Stimulated activated CD4-positive, alpha-beta T cell treated with anti-CD3 and anti-CD28 coated beads, Interleukin-2, amount 100 ng/mL, for 4 hours (primary cell): ENCODE measurements at places on chromosomes 1 and 21.

DNA sequence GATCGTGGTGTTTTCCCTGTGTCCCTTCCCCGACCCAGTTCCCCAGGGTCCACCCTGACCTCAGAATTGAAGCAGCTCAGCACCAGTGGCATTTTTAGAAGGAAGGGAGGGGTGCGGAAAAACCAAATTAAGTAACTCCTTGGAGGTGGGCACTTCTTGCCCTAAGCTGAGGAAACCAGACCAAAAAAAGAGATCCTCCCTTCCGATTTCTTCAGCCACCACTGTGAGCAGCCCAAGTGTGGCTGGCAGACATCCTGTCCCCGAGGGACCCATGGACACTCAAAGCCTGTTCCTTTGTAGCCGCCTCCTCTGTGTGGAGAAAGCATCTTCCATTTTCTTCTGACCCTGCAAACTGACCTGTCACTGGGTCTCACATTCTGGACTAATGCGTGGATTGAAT lies 31.3 kb downstream of the KIRREL1 start:
- DNase-seq = no peak

GRCh38 chr21:46063227-46063626 lies 34.7 kb upstream of the COL6A2 start:
- no peak for DNase-seq

GRCh38 chr1:47184090-47184821 lies 5.6 kb downstream of the PDZK1IP1 start:
- DNase-seq = no peak

- no peak for DNase-seq
Measured at GRCh38 chr1:209778102-209778501, 6.3 kb downstream of the C1orf74 start.

GRCh38 chr1:101453844-101454243 lies 217.0 kb downstream of the S1PR1 start:
- DNase-seq = no peak

DNA sequence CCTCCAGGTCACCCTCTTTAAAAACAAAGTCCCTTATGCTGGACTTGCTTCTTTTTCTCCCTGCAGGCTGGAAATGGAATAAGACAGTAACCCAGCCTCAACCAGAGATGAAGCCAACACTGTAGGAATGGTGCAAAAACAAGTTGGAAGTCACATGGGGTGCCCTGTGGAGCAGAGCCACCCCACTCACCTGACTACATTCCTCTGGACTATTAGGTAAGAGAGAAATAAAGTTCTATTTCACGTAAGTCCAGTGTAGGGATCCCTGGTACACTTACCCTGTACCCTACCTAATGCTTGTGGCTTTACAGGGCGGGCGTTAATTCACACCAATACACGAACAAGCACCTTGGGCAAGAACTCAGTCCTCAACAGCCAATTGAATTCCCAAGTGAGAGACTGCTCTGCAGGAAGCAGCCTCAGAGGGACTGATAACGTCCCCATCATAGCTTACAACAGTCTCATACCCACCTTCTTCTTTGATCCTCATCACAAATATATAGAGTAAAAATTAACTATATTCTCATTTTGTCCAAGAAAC lies 112.5 kb upstream of the FGGY start:
- DNase-seq = no peak

- DNase-seq = no peak
Measured at GRCh38 chr21:46193829-46194373, 9.6 kb upstream of the SPATC1L start.

GRCh38 chr1:48848035-48848434 lies 71.3 kb upstream of the BEND5 start:
- no peak for DNase-seq

- DNase-seq = peak; percentile 42
Measured at GRCh38 chr1:112904071-112904830, 51.7 kb downstream of the SLC16A1 start.

DNA sequence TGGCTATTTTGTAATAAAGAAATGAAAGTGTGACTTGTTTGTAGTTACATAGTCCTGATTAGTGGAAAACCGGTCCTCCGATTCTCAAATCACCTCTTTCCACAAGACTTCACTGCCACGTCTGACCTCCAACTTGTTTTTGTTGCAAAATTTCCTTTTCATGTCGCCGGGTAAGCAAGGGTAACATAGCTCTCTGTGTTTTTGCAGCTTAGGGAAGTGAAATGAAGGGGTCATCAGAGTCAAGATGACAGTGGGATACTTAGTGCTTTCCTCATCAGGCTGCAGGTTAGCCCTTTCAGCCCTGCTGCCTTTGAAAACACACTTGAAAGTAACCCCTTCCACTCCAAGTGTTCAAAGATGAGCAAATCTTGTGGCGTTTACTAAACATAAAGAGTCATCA lies 217.9 kb downstream of the USP25 start:
- DNase-seq = no peak

- DNase-seq = no peak
Measured at GRCh38 chr1:147152772-147153171, 19.5 kb downstream of the PRKAB2 start.

- DNase-seq = no peak
Measured at GRCh38 chr1:223444411-223444810, 51.2 kb downstream of the CCDC185 start.

GRCh38 chr1:93344886-93345632 lies 648 bp upstream of the DR1 start:
- DNase-seq = no peak

GRCh38 chr1:63033211-63033610 lies 249.3 kb downstream of the ATG4C start:
- no peak for DNase-seq

GRCh38 chr1:114002492-114003239 lies 23.4 kb downstream of the OLFML3 start:
- DNase-seq = no peak

GRCh38 chr1:167463875-167464575 lies 54.3 kb downstream of the CD247 start:
- DNase-seq = no peak

DNA sequence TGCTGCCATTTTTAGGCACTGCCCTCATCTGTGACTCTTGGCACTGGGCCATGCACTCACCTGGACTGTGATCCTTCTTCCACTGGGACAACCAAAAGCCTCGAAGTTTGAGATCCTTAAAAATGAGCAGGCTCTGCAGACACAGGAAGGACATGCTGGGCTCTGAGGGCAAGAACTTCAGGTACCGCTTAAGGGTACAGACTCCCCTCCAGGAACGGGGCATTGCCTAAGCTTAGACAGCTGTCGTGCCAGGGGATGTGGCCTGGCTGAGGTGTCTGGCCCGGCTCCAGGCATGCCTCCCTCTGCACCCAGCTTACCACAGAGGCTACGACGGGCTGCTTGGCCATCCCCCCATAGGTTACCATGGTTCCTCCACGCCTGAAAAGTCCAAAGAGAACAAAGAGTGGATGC lies 14.2 kb upstream of the SRSF4 start:
- DNase-seq = no peak

DNA sequence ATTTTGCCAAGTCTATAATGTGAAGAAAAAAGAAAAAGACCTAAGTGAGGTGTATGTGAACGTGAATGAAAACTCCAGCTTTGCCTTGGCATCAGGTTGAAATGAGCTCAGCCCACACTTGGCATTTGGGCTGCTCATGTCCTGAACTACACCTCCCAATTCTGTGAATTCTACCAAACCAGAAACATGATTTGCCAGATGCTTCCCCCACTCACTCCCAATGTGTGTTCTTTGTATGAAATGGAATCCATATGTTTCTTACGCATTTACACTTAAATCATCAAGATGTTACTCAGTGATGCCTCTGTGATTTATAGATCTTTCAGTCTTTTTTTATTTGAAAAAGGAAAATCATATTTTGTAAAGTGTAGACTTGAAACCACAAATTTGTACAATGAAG lies 32.8 kb upstream of the RUNX1 start:
- no peak for DNase-seq

GRCh38 chr1:62912028-62912638 lies 128.2 kb downstream of the ATG4C start:
- DNase-seq = no peak

- DNase-seq = no peak
Measured at GRCh38 chr1:232483826-232484225, 146.1 kb downstream of the SIPA1L2 start.

DNA sequence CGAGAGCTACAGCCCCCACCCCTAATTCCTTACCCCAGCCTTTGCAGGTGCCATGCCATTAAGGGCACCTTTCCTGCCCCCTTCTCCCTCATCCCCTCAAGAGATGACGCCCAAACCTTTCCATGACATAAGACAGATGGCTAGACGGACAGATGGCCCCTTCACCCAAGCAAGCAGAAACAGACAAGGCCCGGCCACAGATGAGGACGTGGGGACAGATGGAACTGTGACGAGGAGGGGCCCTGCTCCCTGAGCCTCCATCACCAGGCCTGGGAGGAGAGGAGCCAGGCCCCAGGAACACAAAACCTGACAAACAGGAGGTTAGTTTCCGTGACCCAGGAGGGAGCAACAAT lies 24.7 kb upstream of the PEF1 start:
- no peak for DNase-seq

DNA sequence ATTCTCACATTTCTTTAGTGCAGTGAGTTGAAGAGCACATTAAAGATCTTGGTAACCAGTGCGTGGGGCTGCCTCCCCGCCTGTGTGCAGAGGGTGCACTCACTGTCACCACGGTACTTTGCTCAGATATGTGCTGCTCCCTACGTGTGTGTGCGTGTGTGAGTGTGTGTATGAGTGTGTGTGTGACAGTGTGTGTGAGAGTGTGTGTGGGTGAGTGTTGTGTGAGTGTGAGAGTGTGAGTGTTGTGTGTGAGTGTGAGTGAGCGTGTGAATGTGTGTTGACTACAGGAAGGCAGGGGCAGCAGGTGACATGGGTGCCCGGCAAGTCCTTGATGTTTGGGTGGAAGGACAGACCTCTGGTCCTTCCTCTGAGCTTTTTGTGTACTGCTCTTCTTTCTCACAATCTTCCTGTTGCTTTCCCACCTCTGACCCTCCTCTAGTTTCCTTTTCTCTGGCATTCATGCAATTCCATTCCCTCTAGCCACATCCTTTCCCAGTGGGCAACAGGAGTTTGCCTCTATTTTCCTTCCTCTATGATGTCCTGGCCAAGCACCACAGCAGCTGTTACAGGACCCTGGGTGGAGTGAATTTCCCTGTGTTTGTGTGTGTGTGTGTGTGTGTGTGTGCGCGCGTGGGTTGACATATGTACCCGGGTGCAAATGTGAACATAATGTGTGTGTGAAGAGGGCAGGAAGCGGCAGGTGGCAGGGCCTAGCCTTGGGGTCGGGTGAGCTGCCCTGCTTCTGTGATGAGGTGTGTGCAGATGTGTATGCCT lies 19.8 kb downstream of the LHX4 start:
- no peak for DNase-seq

GRCh38 chr1:152052606-152053005 lies 15.8 kb upstream of the S100A11 start:
- DNase-seq = peak; percentile 68

- DNase-seq = no peak
Measured at GRCh38 chr1:26858160-26858559, 4.8 kb upstream of the SFN start.

DNA sequence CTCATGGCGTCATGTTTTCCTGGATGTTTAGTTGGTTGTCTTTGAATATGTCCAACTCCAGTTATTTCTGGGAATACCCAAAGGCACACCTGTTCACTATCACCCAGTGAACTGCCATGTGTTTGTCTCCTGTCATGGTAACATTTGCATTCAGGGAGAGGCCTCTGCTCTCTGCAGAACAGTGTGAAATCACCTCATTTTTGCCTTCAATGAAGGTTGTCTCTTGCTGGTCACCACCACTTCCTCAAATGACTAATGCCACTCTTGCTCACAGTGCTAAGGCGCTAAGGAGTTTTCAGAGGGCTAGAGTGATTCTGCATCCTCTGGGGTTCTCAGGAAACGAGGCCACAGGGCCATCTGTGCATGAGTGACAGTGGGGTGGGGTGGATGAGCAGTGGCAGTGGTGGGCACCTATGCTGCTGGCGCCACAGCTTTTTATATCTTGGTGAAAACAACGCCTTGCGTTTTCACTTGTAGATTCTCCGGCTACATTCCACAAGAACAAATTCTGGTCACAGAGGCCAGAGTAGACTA lies 60.0 kb upstream of the ATP5PO start:
- DNase-seq = peak; percentile 36

DNA sequence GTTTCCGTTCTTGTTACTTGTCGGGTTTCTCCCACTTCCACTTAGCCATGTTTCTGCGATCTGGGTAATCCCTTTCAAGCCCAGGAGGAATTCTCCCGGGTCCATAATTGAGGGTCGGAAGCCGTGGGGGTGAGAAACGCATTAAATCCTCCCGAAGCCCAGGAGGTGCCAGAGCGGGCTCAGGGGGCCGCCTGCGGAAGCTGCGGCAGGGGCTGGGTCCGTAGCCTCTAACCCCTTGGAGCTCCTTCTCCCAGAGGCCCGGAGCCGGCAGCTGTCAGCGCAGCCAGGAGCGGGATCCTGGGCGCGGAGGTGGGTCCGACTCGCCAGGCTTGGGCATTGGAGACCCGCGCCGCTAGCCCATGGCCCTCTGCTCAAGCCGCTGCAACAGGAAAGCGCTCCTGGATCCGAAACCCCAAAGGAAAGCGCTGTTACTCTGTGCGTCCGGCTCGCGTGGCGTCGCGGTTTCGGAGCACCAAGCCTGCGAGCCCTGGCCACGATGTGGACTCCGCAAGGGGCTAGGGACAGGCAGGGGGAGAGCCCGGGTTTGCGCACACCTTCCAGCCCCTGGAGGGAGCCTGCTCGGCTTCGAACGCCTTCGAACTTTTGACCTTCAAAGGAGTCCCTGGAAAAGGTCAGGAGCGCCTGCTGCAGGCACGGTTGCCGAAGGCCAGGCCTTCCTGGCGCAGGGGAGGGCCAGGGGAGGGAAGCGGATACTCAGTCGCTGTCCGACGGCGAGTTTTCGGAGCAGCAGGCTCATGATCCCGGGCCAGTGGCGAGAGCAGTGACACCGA lies 1.7 kb upstream of the SIM2 start:
- no peak for DNase-seq
